ENCODE measurements at places on chromosomes 2 and 18.

DNA sequence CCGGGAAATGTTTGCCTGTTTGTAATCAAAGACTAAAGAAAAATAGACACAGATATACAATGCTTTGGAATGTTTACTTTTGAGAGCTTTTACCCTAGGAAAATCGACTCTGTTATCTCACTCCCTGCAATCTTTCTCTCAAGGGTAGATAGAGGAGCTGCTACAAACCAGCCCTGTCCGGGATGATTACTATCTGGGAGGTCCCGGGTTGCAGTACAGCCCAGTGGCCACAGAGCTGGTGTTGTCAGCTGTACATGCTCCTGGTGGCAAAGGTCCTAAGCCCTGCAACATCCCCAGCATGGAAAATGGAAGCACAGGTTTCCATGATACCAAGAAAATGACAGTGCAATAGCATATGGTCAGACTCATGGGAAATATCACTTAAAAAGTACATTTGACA, 570.5 kb upstream of the SOX11 start:
- DNase-seq, result no peak

DNA sequence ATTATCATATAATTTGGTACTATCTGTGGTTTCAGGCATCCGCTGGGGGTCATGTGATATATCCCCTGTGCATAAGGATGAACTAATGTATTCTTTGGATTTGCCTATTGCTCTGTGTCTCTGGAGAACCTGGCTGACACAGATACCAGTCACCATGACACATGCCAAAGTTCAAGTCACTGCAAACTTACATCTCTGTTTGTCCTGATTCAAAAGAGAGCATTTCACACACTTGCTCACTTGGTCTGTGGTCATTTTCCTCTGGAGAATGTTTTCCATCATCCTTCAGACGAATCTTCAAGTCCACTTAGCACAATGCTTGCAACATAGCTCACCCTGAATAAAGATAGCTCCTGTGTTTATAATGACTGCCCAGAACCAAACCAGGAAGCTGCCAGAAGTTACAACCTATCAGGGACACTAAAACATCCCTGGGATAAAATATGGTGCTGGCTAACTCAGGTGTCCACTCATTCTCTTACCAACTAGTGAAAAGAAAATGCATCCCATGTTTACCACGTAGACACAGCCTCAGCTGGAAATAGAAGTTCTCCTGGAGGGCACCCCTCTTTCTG, 18.1 kb downstream of the SULT1C3 start:
- no peak for DNase-seq

DNA sequence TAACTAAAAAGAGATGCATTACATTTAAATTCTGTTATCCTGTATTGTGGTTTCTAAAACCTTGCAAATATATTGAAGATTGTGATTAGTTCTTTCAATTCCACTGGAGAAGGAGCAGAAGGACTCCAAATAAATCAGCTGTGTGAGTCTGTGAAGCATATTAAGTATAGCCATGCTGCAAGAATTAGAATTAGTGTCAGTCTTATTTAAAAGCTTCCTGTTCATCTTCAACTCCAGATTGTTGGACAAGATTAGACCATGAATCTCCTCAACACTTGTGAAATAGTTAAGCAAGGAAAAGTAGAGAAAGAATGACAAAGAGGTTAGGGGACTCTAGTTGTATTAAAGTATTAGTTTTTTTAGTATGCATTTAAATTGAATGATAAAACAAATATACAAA, 92.5 kb upstream of the LRP1B start:
- DNase-seq, result no peak

- no peak for DNase-seq
These were observed 27.4 kb upstream of the CCNYL1 start for GRCh38 chr2:207683879-207684627.

- DNase-seq, result no peak
These were observed 17.6 kb downstream of the WNT10A start for GRCh38 chr2:218898109-218898878.

GRCh38 chr2:196275646-196276352, 104.4 kb upstream of the STK17B start:
- DNase-seq, result no peak

- DNase-seq, result peak; percentile 11
These were observed 27.3 kb downstream of the GKN2 start for GRCh38 chr2:68925295-68925896.

GRCh38 chr2:238955648-238956531, 108.0 kb downstream of the TWIST2 start:
- no peak for DNase-seq

DNA sequence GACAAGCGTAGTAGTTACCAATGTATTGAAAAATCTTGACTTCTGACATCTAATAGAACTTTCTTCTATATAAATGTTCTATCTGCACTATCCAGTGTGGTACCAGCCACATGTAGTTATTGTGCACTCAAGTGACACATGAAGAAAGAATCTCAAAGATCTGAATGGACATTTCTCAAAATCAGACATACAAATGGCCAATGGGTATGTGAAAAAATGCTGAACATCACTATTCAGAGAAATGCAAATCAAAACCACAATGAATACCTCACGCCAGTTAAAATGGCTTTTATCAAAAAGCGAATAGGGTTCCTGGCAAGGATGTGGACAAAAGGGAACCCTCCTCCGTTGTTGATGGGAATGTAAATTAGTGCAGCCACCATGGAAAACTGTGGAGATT, 37.5 kb upstream of the SMCHD1 start:
- no peak for DNase-seq

- no peak for DNase-seq
These were observed 30.1 kb downstream of the NCK2 start for GRCh38 chr2:105774781-105775337.

- no peak for DNase-seq
These were observed 57.9 kb upstream of the EPAS1 start for GRCh38 chr2:46239175-46239846.

Measured in NCI-H1092 treated with DMSO at 0.1 percent for 48 hours (cell line).